ENCODE measurements at places on chromosomes 7 and 10.

DNA sequence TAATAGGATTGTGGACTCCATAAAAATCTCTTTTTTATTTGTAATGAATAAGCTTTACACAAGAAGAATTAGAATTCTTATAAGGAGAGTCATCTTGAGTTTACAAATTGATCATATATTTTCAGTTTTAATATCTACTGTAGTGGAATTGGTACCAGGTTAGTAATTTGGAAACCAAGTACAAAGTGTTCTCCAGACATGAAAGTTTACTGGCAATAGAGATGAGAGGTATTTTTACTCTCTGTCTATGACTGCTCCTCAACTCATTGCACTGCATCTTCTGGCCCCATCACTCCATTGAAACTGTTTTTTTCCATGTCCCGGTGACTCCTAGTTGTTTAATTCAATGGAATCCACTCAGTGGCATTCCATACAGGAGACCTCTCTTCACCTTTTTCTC lies 164.5 kb upstream of the SMIM30 start:
- no peak for DNase-seq

GRCh38 chr10:121183236-121183635 lies 332.1 kb downstream of the WDR11 start:
- no peak for DNase-seq

GRCh38 chr10:93074597-93075368 lies 1.1 kb downstream of the CYP26A1 start:
- DNase-seq, result no peak

DNA sequence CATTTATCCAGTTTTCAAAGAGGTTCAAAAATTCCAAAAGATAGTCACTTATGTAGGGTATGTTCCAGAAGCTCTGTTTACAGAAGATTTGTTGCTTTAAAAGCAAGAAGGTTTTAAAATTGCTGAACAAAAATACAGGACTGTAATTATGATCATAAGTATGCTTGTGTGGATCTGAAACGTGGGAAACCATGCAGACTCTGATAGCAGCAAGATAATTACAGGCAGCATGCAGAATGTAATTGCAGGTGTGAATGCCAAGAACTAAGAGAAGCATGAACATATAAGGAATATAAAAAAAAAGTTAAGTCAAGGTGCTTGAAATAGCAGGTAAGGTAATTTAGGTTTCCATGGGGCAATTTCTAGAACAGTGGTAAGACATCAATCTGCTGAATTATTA lies 405.7 kb downstream of the ARL4A start:
- no peak for DNase-seq

DNA sequence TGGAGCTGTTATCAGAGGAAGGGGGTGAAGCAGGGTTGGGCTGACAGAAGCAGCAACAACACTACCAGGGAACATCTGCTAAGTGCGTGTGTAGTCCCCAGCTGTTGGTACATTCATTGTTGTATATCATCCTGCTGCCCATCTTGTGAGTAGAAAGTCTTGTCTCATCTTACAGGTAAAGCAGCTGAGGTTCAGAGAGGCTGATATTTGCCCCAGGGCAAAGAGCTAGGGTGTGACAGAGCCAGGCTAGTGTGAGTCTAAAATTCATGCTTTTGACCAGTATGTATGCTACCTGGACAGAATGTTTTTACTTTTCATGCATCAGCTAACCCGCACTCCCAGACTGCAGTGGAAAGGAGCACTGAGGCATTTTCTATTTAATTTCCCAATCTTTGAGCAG lies 221.6 kb downstream of the STK31 start:
- no peak for DNase-seq

- no peak for DNase-seq
Measured at GRCh38 chr7:101614939-101615302, 14.2 kb downstream of the MYL10 start.

DNA sequence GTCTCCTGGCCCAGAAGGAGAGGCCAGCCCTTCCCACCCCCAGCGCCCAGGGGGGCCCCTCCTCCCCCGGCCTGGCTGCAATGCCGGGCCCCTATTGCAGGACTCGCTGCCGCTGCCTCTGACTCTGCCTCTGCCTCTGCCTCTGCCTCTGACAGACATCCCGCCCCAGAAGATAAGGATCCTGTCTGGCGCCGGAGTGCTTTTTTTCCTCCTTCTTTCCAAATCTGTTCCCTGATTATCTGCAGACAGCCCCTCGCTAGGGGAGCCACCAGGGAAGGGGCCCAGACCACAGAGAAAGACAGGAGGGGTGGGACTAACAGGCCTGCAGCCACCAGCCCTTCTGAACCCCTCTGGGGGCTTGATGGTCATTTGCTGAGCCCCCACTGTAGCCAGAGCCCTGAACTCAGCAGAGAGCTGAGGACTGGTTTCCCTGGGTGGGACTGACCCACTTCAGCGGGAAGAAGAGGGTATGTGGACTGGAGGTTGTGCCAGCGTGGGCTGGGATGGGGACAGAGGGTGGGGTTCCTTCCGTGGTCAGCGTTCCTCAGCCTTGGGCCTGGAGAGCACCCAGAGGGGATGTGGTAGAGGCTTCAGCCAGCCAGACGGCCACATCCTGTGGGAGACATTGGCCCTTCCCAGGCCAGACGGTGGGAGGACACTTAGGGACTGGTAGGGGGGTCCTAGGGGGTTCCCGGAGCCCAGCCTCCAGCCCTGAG lies 22.8 kb downstream of the UNC5B start:
- peak; percentile 70 for DNase-seq

- no peak for DNase-seq
Measured at GRCh38 chr10:127408112-127408710, 140.9 kb upstream of the NPS start.

DNA sequence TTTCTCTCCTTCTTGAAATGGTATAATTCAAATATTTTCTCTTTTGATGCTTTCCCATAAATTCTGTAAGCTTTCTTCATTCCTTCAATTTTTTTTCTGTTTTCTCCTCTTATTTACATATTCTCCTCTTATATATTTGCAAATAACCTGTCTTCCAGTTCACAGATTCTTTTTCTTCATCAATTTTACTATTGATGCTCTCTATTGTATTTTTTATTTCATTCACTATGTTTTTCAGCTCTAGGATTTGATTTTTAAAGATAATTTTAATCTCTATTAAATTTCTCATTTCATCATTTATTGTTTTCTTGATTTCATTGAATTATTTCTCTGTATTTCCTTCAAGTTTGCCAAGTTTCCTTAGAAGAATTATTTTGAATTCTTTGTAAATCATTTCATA lies 54.0 kb upstream of the PRPS1L1 start:
- no peak for DNase-seq

DNA sequence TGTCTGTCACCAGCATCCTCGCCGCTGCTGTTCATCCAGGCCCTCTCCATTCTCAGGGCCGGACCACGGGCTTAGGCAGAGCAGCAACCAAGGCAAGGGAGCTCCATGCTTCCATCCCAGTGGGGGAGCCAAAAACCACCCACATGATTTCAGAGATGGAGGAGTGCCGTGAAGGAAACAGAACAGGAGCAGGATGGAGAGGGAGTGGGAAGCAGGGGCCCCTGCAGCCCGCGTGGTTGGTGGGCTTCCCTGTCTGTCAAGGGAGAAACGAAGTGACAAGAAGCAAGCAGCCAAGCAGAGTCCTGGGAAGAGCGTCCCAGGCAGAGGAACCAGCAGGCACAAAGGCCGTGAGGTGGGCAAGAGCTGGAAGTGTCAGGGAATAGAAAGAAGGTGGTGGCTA lies 95.7 kb downstream of the SLIT1 start:
- DNase-seq, result no peak

DNA sequence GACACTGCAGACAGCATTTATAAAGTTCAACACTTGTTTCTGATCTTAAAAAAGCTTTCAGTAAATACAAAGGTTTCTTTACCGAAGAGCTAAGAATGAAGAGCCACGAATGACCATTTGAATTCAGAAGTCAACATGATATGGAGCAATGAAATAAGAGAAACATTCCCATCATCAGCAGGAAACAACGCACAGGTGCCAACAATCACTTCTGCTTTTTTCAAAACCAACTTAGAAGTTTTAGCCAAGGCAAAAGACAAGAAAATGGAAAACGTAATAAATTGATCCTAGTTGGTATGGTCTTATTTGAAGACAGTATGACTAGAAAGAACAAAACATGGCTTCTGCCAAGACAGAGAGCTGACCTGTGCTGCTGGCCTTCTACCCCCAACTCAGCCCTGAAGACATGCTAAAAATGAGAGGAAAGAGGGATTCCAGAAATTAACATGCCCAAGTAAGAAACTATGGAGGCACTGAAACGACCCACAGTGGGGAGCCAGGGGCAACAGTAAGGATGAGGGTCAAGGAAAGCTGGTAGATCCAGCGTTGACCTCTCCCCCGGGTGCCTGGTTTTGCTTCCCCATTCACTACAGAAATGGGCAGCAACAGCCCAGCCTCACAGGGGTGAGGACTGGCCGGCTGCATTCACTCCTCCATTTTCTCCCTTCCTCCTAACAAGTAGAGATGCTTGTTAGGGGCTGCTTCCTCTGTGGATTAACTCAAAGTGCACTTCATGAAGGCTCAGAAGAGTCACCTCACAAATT lies 30.1 kb downstream of the VPS41 start:
- DNase-seq, result no peak

Measured in AG08396 (cell line).